ENCODE measurements at places on chromosomes 11 and 22. TPM values are rescaled to one million over a fixed set of nuclear protein-coding genes. Genes with fewer than 3 reads are reported as not detected.

DNA sequence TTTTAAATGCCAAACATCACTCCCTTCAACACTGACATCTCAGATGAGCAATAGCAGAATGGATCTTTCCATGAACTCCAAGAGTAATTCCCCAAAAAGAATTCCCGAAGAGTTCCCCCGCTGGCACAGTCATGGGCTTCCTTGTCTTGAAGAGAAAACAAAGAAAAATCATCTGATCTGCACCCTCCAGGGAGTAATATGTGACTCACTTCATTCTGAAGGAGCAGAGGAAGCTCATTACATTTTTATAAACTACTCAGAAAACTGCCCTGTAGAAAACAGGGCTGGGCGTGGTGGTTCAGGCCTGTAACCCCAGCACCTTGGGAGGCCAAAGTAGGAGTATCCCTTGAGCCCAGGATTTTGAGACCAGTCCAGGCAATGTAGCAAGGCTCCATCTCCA, 35.7 kb downstream of the CELSR1 start:
- no peaks in the 10 kb centered on the region for H3K36me3 ChIP-seq
- peak overlapping the region; percentile 53 for H3K27ac ChIP-seq
- DNase-seq, result no peak
- no peak overlapping the region for H3K4me3 ChIP-seq
- H3K27me3 ChIP-seq, result no peaks in the 10 kb centered on the region

The ANKK1 gene
- total RNA-seq, result not detected

- no peaks in the 10 kb centered on the region for H3K36me3 ChIP-seq
- H3K27ac ChIP-seq, result no peak overlapping the region
- DNase-seq, result no peak
- H3K4me3 ChIP-seq, result peak overlapping the region; percentile 87
- no peaks in the 10 kb centered on the region for H3K4me1 ChIP-seq
These were observed 803 bp upstream of the IFT27 start for GRCh38 chr22:36776722-36777121.

GRCh38 chr11:115659061-115659963, 155.1 kb upstream of the CADM1 start:
- peaks cover 67% of the 10 kb centered on the region for H3K27me3 ChIP-seq
- H3K4me1 ChIP-seq, result peaks cover 6% of the 10 kb centered on the region
- peak overlapping the region; percentile 33 for H3K27ac ChIP-seq
- peak overlapping the region; percentile 81 for H3K4me3 ChIP-seq
- peak; percentile 79 for DNase-seq
- H3K36me3 ChIP-seq, result no peaks in the 10 kb centered on the region

GRCh38 chr11:10604340-10604748, 35.9 kb upstream of the LYVE1 start:
- H3K27me3 ChIP-seq, result no peaks in the 10 kb centered on the region
- no peak overlapping the region for H3K27ac ChIP-seq
- no peaks in the 10 kb centered on the region for H3K36me3 ChIP-seq
- H3K4me1 ChIP-seq, result peaks cover 5% of the 10 kb centered on the region
- no peak for DNase-seq
- H3K4me3 ChIP-seq, result no peak overlapping the region

DNA sequence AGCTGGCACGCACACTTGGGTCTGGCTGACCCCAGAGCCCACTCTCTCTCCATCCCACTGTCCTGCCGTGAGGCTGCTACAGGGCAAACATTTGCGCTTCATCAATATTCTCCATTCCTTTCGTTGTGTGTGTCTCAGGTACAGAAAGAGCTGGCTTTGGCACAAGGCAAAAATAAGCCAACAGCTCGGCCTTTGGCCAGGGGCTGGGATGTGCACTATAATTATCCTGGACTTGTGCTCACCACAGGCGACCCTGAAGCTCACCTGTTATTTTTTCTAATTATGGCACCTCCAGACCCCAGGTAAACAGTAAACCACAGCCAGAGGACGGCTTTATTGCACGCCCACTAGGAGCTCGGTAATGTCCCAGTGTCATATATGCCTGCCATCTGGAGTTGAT, 10.9 kb downstream of the ZMAT5 start:
- no peak for DNase-seq
- H3K36me3 ChIP-seq, result no peaks in the 10 kb centered on the region
- no peak overlapping the region for H3K27ac ChIP-seq
- no peaks in the 10 kb centered on the region for H3K27me3 ChIP-seq
- H3K4me1 ChIP-seq, result no peaks in the 10 kb centered on the region
- H3K4me3 ChIP-seq, result no peak overlapping the region

The KMT2A gene
- total RNA-seq, result 78.8 TPM

The CD3E gene
- total RNA-seq, result not detected

DNA sequence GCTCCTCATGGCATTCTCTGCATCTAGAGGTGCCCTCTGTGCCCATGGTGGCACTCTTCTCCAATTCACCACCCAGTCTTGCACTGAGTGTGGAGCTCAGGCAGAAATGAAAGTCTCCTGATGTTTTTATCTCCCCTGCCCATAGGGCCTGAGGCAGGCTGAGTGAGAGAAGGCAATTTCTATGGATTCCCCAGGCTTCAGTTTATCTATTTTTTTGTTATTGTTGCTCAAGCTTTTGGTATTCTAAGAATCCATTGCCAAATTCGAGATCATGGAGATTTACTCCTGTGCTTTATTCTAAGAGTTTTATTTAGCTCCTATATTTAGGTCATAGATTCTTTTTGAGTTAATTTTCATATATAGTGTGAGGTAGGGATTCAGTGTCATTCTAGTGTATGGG, 40.7 kb downstream of the TSPAN18 start:
- no peaks in the 10 kb centered on the region for H3K27me3 ChIP-seq
- peak; percentile 18 for DNase-seq
- no peak overlapping the region for H3K4me3 ChIP-seq
- H3K36me3 ChIP-seq, result peaks cover 10% of the 10 kb centered on the region
- no peak overlapping the region for H3K27ac ChIP-seq

GRCh38 chr11:112223121-112223520, 3.1 kb upstream of the PTS start:
- no peak for DNase-seq
- peaks cover under 1% of the 10 kb centered on the region for H3K36me3 ChIP-seq
- H3K27ac ChIP-seq, result no peak overlapping the region
- no peak overlapping the region for H3K4me3 ChIP-seq

The OR5P2 gene
- 3.8 TPM for total RNA-seq

- no peak for DNase-seq
- H3K4me3 ChIP-seq, result no peak overlapping the region
- no peak overlapping the region for H3K27ac ChIP-seq
- H3K27me3 ChIP-seq, result no peaks in the 10 kb centered on the region
- peaks cover 11% of the 10 kb centered on the region for H3K36me3 ChIP-seq
These were observed 6.4 kb upstream of the GTSE1 start for GRCh38 chr22:46290121-46290842.

The SNX32 gene
- 2.8 TPM for total RNA-seq

GRCh38 chr11:120182790-120183491, 27.9 kb upstream of the OAF start:
- H3K4me3 ChIP-seq, result no peak overlapping the region
- no peak overlapping the region for H3K27ac ChIP-seq
- DNase-seq, result peak; percentile 92
- H3K36me3 ChIP-seq, result no peaks in the 10 kb centered on the region
- no peaks in the 10 kb centered on the region for H3K4me1 ChIP-seq
- peaks cover 10% of the 10 kb centered on the region for H3K27me3 ChIP-seq

GRCh38 chr11:45212566-45213315, 66.3 kb downstream of the PRDM11 start:
- H3K27ac ChIP-seq, result no peak overlapping the region
- no peaks in the 10 kb centered on the region for H3K4me1 ChIP-seq
- H3K36me3 ChIP-seq, result no peaks in the 10 kb centered on the region
- DNase-seq, result peak; percentile 85

GRCh38 chr11:363948-364761, 5.1 kb upstream of the B4GALNT4 start:
- H3K27ac ChIP-seq, result no peak overlapping the region
- H3K4me1 ChIP-seq, result no peaks in the 10 kb centered on the region
- peak; percentile 85 for DNase-seq

The OR5B12 gene
- total RNA-seq, result not detected

DNA sequence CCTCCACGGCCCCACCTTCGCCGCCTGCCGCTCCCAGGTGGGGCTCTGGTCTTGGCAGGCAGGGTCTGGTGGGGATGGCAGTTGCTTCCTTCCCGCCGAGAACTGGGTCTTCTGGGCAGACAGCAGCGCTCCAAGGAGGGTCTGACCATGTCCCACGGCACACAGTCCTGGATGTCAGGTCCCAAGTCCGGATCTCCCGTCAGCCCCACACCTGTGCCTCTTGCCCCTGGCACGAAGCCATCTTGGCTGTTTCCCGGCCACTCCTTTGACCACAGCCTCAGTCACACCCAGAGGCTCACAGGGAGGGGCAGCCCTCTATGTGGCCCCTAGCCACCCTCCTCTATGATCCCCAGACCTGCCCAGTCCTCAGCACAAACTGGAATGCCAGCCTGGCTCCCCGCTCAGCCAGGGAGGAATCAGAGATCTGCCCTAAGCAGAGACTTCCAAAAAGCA, 14.3 kb downstream of the MUC5B start:
- no peaks in the 10 kb centered on the region for H3K36me3 ChIP-seq
- peak; percentile 31 for DNase-seq
- H3K4me1 ChIP-seq, result no peaks in the 10 kb centered on the region

- peak; percentile 94 for DNase-seq
- peaks cover 14% of the 10 kb centered on the region for H3K4me1 ChIP-seq
- peaks cover 41% of the 10 kb centered on the region for H3K27me3 ChIP-seq
- H3K36me3 ChIP-seq, result no peaks in the 10 kb centered on the region
- peak overlapping the region; percentile 83 for H3K27ac ChIP-seq
- peak overlapping the region; percentile 54 for H3K4me3 ChIP-seq
These were observed 340.1 kb downstream of the MN1 start for GRCh38 chr22:27461470-27461869.

DNA sequence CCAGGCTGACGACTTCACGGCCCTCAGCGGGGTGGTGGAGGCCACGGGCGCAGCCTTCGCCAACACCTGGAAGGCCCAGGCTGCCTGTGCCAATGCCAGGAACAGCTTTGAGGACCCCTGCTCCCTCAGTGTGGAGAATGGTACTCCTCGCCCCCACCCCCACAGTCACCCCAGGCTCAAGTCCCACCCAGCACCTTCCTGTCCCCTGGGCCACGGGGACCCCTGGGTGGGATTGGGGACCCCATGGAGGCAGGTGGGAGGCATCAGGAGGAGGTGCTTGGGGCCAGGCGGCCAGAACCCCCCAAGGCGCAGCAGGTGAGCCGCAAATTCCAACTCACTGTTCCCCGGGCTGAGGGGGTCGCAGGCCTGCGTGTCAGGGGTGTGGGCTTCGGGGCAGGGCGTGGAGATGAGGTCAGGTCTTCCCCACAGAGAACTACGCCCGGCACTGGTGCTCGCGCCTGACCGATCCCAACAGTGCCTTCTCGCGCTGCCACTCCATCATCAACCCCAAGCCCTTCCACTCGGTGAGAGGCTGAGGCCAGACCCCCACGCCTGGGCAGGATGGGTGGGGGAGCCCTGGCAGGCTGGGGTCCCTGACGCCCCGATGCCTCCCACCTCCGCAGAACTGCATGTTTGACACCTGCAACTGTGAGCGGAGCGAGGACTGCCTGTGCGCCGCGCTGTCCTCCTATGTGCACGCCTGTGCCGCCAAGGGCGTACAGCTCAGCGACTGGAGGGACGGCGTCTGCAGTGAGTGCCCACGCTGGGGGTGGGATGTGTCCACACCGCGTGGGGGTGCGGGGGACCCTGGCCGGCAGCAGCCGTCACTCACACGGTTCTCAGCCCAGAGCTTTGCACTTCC, 9.4 kb downstream of the MUC5B start:
- no peaks in the 10 kb centered on the region for H3K27me3 ChIP-seq
- no peak overlapping the region for H3K27ac ChIP-seq
- H3K4me1 ChIP-seq, result no peaks in the 10 kb centered on the region
- DNase-seq, result no peak

DNA sequence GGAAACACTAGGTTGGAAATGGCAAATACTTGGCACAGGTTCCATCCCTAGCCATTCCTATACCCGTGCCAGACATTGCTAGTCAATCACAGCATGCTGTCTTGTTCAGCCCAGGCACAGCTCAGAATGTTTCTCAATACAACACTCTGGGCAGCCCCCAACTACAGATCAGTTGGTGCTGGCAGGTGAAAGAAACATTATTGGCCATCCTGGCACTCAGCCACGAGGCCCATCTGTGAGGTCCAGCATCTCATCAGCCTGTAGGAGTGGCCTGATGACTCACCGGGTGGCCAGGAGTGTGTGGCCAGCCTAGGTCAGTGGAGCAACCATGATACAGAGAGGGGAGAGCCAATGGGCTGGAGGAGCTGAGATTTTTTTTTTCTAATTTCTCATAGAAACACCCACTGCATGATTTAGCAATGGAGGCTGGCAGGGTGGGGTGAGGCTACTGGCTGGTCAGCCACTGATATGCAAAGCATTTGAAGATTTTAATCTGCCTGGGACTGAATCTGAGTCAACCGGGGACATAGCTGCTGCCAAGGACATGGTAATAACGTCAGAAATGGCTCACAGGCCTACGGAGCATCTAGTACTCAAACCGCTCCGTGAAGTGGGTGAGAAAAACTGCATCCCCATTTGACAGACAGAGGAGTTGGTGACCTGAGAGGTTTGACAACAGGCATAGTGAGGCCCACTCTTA, 5.4 kb downstream of the MYO18B start:
- DNase-seq, result no peak
- H3K4me3 ChIP-seq, result no peak overlapping the region
- peaks cover 5% of the 10 kb centered on the region for H3K4me1 ChIP-seq
- H3K36me3 ChIP-seq, result no peaks in the 10 kb centered on the region
- H3K27me3 ChIP-seq, result no peaks in the 10 kb centered on the region

GRCh38 chr11:12126344-12127019, 16.1 kb downstream of the MICAL2 start:
- peaks cover 4% of the 10 kb centered on the region for H3K27me3 ChIP-seq
- no peaks in the 10 kb centered on the region for H3K4me1 ChIP-seq
- H3K4me3 ChIP-seq, result no peak overlapping the region
- peak; percentile 62 for DNase-seq
- no peaks in the 10 kb centered on the region for H3K36me3 ChIP-seq

The GAL gene
- total RNA-seq, result 97.6 TPM

DNA sequence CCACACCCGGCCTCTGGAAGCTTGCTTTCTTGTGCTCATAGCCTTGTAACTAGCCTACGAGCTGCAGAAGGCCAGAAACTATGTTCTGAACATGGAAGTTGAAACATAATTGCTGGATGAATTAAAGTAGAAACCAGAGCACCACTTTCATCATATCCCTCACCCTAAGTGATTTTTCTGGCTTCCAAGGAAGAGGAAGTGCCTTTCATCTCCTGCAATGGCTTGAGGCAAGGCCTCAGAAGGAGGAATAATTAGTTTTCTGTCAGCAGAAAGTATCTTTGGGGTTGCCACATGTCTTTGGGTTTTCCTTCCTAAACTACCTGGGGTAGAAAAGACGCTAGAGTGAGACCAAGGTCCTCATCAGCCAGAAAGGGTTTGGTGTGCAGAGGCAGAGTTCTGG, 14.5 kb downstream of the RPL27A start:
- no peak overlapping the region for H3K27ac ChIP-seq
- H3K4me1 ChIP-seq, result peaks cover 20% of the 10 kb centered on the region
- peaks cover 93% of the 10 kb centered on the region for H3K36me3 ChIP-seq
- DNase-seq, result peak; percentile 17

GRCh38 chr11:134376150-134376921, 35.7 kb downstream of the B3GAT1 start:
- H3K27me3 ChIP-seq, result no peaks in the 10 kb centered on the region
- H3K36me3 ChIP-seq, result no peaks in the 10 kb centered on the region

The GDPD4 gene
- total RNA-seq, result not detected
